ENCODE measurements at places on chromosomes 3 and 15.

DNA sequence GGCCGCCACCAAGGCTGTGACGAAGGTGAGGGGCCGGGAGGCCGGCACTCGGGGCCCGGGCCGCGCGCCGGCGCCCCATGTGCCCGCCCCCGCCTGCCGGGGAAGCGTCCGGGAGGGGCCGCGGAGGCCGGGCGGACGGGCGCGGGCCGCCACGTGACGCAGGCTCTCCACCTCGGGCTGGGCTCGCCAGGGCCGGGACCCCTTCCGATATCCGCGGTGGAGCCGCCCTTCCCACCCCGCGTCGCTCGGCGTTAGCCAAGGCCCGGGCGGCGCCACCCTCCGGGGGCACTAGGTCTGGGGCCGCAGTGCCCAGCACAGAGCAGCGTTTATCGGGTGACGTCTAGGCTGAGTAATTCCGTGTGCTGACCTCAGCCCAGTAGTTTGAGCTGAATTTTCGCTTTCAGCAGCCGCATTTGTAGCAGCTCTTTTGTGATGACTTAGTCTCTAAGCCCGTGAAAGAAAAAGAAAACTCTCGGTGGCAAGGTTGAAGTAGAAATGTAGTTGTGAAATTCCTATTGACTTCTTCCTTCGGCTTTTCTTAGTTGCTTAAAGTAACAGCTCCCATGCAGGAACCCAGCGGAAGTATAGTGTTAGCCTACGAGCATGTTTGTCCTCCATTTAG is 885 bp downstream of the CDV3 start:
- peak; percentile 94 for DNase-seq

DNA sequence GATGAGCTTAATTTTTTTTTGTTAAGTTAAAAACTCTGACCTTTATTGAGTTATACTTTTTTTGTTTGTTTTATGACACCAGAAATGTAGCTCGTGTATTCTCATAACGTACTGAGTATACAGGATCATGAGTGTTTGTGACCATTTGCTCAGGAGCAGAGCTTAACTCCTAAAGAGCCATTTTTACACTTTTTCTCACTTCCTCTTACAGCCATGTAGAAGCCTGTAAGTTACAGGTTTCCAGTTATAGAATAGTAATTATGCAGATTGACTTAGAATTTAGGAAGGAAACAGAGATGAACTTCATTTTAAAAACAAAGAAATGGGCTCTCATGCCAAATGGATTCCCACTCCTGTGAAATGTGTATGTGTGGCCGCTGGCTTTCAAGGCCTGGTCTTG is 151.7 kb downstream of the MCTP2 start:
- DNase-seq = no peak

DNA sequence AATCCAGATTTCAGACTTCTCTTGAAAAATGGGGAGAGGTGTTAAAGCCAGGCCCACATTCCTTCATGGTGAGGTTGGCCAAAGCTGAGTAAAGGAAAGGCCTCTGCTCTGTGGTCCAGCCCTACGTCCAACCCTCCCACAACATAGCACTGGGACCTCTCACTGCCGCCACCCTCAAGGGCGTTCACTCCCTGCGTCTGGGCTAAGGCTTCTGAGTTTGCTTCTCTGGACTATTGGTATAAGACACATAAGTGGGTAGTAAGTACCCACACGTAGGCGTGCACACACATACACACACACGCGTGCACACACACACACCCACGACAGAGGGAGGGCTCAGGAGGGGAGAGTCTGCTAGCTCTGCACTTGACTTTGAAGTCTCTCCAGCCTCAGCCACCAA is 80.2 kb upstream of the PXYLP1 start:
- no peak for DNase-seq

- DNase-seq = no peak
Observed at GRCh38 chr3:72160351-72160750, 375.4 kb upstream of the PROK2 start.

GRCh38 chr3:26962492-26963360 is 340.2 kb downstream of the LRRC3B start:
- DNase-seq = no peak

GRCh38 chr15:45399381-45400212 is 21.3 kb upstream of the GATM start:
- DNase-seq = peak; percentile 89

DNA sequence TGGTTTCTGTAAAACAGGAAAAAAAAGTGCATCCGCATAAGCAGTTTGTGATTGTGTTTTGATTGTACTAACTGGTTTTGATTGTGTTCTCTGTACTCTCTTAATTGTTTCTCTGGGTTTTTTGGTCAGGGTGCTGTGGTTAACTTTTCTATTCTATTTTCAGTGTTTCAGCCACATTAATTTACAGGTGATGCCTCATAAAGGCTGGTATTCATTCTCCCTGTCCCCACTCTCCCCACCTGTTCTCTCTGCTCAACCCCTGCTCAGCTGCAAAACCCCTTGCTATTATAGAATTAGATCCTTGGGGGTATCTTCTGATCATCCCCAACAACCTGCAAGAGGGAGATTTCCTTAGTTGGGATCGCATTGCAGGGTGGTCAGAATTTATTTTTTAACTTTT is 285.4 kb upstream of the AZI2 start:
- DNase-seq = no peak

- no peak for DNase-seq
Observed at GRCh38 chr3:136802481-136802996, 16.4 kb upstream of the SLC35G2 start.

DNA sequence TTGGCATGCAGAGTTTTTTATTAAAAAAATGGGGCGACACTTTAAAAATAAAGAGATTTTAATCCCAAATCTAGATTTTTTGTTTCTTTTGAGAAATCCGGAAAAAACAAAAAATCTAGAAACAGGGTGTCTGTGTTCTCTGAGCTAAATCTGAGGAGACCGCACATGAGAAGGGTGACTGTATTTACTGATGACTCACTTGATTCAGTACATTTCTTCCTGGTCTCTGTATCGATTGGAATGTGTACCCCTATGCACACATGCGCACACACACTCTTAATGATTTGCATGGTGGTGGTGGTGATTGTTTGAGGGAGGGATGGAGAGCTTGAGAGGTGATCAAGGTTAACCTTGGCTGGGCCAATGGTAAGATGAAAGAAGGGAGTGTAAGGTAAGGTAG is 443.1 kb upstream of the THRB start:
- no peak for DNase-seq

GRCh38 chr3:113697500-113698090 is 1.2 kb upstream of the USF3 start:
- DNase-seq = peak; percentile 3

DNA sequence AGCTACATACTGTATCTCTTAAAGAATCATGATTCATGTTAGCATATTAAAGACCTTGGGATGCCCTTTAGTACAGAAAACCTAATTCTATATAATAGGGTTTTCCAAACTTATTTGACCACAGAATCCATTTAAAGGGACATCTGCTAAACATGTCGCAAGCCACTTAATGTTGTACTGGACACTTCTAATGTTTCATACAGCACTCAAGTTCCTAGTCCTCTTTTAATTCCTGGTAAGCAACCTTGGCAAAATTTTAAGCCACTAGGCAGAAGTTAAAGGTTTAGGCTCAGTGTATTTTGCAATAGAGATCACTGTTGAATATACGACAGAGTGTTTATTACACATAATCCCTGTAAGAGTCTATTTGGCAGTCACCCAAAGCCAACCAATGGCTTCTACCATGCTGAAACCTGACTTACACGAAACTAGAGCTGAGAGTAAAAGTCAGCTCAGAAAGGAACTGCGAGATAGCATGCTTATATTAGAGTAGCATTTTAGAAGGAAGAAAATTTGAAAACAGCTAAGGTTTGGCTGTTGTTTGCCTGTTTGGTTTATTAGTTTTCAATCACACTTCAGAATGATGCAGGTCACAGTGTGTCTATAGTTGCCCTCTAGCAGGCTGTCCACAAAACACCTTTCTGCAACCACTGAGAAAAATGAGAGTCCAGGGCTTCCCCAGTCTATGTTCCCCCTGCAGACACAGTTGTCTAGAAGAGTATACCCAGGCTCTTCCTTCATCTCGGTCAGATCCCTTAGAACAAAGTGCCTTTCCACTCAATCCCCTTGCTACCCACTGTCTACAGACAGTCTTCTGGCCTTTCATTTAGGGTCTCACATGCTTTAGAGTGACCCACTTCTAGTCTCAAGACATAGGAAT is 104.4 kb downstream of the FMN1 start:
- DNase-seq = peak; percentile 42

DNA sequence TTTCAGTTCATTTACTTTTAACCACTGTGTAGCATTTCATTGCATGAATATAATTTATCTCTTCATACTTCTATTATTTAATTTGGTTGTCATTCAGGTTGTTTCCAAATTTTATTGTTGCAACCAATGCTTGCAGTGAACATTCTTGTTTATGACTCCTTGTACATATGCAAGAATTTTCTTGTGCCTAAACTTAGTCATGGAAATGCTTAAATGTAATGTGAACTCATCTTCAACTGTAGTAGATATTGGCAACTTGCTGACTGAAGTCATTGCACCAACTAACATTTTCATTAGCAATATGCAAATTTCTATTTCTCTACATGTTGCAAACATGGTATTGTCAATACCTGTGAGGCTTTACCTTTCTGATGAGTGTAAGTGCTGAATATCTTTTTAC is 26.7 kb downstream of the SIDT1 start:
- DNase-seq = no peak

- DNase-seq = no peak
Observed at GRCh38 chr3:50112462-50112861, 23.7 kb downstream of the RBM5 start.

DNA sequence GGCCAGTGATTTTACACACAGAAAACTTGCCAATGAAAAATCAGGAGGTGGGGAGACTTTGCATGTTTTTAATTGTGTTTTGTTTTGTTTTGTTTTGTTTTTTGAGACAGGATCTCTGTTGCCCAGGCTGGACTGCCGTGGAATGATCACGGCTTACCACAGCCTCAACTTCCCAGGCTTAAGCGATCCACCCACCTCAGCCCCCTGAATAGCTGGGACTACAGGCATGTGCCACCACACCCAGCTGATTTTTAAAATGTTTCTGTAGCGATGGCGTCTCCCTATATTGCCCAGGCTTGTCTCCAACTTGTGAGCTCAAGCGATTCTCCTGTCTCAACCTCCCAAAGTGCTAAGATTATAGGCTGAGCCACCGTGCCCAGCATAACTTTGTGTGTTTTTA is 46.0 kb downstream of the MEIS2 start:
- DNase-seq = no peak

- peak; percentile 76 for DNase-seq
Observed at GRCh38 chr3:169945313-169945712, 21.3 kb upstream of the SEC62 start.

GRCh38 chr3:185365291-185366073 is 2.5 kb downstream of the MAP3K13 start:
- DNase-seq = no peak

GRCh38 chr15:75023872-75024636 is 664 bp downstream of the PPCDC start:
- peak; percentile 77 for DNase-seq

DNA sequence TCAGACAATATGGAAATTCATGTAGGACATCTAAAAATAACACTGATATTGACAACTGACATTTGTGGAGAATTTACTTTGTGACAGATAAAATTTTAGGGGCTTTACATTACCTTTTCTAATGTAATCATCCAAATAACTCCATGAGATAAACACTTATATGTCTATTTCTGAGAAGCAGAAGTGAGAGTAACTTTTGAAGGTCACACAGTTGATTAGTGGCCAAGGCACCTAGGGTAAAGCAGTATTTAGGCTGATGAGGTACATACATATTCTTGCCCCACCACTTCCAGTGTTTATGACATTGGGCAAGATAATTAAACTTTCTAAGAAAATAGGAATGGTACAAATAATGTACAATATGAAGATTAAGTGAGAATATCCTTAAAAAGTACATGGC is 248.4 kb downstream of the CPNE4 start:
- DNase-seq = no peak

GRCh38 chr3:190172751-190173150 is 52.1 kb upstream of the P3H2 start:
- no peak for DNase-seq

- no peak for DNase-seq
Observed at GRCh38 chr3:5613599-5613998, 426.1 kb downstream of the EDEM1 start.

DNA sequence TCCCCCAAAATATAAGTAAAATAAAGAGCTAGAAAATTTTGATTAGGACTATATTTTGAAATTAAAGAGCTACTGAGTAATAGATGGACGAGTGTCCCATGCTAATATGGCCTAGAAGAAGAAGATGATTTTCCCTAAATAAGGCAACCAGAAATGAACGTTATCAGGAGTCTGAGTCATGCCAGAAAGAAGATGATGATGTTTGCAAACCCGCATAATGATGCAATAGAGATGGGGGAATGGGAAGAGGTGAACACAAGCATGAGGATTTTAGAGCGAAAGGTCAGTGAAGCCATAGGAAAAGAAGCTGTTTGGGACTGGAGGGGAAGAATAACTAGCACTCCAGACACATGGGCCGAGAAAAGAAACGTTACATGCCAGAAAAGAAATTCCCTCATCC is 71.7 kb downstream of the FGF12 start:
- no peak for DNase-seq

- no peak for DNase-seq
Observed at GRCh38 chr3:63624941-63625560, 27.4 kb upstream of the SNTN start.

Data from suppressor macrophage treated with lipopolysaccharide for 1 hour (primary cell).